ENCODE measurements at places on chromosomes 12 and 14.

DNA sequence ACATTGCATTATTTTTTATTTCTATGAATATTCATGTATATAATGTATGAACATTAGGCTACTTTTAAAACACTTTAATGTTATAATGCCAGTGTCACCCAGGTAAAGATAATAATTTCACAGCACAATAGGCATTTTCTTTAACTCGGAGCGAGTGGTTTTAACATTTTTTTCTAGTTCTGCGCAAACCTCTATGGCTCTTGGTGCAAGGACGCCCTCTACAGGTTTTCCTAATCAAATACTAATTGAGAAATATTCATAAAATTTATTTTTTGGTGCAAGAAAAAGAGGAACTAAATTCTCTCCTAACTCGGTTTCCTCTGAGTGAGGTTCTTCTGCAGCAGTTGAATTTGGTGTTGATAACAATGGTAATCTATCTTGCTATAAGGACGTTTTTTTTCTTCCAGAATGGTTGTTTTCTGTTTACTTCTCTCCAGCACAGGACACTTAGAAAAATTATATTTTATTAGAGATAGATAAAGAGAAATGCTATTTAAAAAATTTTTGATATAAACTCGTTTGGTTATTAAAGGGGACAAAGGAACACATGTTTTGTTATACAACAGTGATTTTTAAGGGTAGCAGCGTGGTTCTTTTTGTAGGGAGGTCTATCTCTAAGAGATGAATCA is 2.4 kb upstream of the WIF1 start:
- DNase-seq, result no peak

DNA sequence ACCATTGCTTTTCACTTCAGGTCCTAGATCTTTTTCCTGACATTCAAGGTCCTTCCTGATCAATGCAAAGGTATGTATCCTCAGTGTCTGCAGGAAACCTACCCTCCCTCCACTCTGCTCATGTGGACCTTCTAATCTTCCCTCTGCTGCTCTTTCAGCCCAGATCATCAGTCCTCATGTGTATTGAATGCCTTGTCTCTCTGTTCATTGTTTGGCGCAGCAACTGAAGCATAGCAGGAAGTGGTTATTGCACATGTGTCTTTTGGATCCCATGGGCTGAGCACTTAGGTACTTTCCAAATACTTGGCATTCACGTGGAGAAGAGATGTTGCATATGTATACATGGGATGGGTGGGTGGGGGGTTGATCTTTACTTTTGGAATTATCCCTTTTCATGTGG is 4.3 kb upstream of the NIN start:
- no peak for DNase-seq

- DNase-seq, result no peak
Measured at GRCh38 chr12:93994721-93995120, 153.7 kb upstream of the PLXNC1 start.

DNA sequence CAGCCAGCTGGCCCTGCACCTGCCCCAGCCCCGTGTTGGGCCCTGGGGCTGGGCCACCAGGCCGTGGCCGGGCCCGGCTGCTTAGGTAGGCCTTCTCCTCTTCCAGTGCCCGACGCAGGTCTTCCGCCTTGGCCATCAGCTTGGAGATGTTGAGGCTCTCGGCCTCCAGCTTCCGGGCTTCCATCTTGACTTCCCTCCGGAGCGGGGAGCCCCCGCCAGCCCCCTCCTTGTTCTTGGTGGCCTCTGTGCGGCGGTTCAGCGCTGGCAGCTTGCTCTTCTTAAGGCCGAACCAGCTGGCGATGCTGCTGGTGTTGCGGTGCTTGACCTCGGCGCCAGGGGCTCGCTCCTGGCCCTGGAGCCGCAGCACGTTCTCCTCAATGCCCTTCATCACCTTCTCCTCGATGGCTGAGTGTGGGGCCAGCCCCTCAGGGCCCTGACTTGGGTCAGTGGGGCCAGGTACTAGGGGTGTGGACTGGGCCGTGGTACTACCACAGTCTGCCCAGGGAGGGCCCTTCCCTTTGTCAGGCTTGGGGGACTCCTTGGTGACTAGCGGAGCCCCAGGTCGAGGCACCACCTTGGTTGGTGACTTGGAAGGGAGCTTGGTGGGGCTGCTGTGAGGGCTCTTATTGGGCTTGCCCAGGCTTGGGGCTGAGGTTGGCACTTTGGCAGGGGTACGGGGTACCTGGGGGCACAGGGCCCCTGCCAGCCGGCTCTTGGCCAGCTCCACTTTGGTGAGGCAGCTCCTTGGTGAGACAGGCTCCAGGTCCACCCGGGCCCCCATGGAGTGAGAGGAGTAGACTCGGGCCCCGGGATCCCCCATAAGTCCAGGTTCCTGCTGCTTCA is 33.2 kb downstream of the NCKAP5L start:
- DNase-seq, result no peak

GRCh38 chr12:51846271-51846691 is 2.2 kb downstream of the FIGNL2 start:
- DNase-seq, result no peak

DNA sequence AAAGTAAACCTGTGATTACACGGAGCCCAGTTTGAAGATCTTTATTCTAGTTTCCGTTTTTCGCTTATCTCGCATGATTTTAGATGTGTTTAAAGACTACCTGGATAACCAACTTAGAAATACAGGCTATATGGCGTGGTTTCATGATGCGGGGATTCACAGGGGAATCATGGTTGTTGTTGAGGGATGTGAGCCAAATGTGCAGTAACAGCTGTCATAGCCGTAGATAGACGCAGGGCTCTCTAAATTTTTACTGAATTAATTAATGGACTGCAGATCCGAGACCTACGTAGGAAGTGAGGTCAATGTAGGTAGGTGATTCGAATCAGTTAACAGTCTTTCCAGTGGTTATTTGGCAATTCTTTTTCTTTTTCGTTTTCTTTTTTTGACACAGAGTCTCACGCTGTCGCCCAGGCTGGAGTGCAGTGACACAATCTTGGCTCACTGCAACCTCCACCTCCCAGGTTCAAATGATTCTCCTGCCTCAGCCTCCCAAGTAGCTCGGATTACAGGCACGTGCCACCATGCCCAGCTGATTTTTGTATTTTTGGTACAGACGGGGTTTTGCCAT is 144.9 kb upstream of the AMIGO2 start:
- no peak for DNase-seq

GRCh38 chr12:34371050-34371449 is 348.8 kb downstream of the ALG10 start:
- DNase-seq, result no peak

GRCh38 chr12:14239350-14239934 is 126.0 kb upstream of the ATF7IP start:
- peak; percentile 31 for DNase-seq

DNA sequence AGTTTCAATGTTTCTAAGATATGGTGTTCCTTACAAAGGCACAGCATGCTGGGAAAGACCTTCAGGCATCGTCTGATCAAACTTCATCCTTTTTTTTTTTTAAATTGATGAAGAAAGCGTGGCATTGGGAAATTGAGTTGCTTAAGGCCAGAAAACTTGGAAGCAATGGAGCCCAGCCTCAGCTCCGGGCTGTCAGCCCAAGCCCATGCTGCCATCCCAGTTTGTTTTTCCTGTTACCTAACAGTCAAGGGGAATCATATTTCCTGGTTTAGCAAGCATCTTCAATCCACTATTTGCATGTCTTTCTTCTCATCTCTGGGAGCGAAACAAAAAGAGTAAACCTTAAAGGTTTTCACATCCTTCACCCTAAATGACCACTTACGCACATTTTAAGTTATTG is 200.2 kb downstream of the CHST11 start:
- DNase-seq, result no peak

DNA sequence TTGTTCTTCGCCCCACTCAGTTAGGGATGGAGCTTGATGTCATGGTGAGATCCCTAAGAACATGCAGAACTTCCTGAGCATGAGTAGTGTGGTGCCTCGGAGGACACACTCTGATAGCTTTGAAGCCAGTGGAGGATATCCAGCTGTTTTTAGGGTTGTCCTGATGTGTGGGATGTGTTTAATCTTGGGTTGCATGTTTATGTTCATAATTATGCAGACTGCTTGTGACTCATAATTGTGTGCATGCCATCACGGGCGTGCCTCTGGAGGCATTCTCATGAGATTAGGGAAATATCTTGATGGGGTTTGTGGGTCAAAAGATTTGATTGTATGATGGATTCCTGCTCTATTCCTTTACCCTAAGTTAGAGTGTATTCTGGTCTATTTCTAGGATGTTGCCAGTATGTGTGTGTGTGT is 267.4 kb upstream of the PELI2 start:
- DNase-seq, result no peak

DNA sequence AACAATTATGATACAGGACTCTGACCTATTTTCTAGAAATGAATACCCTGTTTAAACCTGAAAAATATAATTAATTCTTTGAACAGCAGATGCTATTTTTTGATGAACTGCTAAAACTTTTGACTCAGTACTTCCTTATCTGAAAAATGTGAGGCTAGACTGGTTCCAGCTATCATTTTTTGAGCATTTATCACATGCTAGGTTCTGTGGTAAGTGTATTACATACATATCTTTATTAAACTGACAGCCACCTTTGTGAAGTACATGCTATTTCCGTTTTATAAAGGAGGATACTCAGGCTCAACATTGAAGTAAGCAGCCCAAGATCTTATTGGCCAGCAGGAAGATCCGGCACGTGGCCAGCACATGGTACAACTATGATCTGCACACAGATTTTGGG is 459.8 kb upstream of the SEL1L start:
- DNase-seq, result no peak

GRCh38 chr14:63492391-63492790 is 50.8 kb downstream of the PPP2R5E start:
- DNase-seq, result no peak

GRCh38 chr12:122382919-122383350 is 39.5 kb downstream of the CLIP1 start:
- no peak for DNase-seq

DNA sequence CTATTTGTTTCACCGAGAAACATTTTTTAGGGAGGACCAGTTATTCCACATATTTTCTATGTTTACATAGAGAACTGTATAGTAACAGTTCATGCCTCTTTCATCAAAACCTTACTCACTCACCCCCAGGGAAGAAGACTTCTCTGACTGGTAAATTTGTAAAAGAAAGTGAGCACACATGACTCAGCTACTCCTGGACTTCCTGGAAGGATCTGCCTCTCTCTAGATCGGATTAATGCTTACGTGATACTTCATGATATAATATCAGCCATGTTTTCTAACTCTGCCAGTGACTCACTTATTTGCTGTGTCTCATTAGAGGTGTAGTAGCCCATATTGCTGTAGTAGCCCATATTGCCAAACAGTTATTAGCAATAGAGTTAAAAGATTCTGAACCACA is 494.3 kb upstream of the ATXN7L3B start:
- no peak for DNase-seq
